ENCODE measurements at places on chromosomes 1 and 21.

DNA sequence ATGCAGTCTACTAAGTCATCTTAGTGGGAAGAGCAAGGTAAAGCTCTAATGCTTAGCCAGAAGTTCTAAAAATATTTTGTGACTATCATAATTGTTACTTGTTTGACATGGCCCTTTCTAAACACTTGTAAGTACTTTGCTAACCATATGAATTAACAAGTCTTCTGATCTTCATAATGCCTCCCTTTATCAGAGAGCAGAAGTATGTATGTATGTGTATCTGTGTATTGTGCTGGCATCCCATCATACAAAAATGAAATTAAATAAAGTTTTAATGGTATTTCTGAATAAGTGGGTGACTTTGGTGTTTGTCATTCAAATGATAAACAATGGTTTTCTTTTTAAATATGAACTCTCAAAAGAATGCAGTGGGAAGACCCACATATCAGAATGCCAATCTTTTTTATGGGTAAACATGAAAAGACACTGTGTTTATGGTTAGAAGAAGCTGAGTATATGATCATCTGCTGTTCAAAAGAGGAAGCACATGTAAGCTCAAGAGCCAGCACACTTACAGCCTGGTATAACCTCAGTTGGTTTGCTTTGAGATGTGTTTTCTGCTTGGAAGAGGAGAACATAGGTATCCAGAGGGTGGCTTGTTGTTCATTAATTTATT lies 159.6 kb downstream of the CLEC20A start:
- DNase-seq, result no peak

GRCh38 chr1:3329640-3330281 lies 124.7 kb upstream of the ARHGEF16 start:
- DNase-seq, result no peak

GRCh38 chr21:39661121-39661520 lies 48.4 kb downstream of the B3GALT5 start:
- no peak for DNase-seq

- no peak for DNase-seq
Observed at GRCh38 chr21:31316072-31316471, 28.0 kb downstream of the TIAM1 start.

GRCh38 chr1:199010492-199010891 lies 371.7 kb downstream of the PTPRC start:
- no peak for DNase-seq

GRCh38 chr1:8283058-8283884 lies 34.6 kb upstream of the SLC45A1 start:
- no peak for DNase-seq

Data from sciatic nerve (tissue), 2 donors.